ENCODE measurements at places on chromosomes 11 and 22. TPM values are rescaled to one million over a fixed set of nuclear protein-coding genes. Genes with fewer than 3 reads are reported as not detected.

HIPK3 gene
- total RNA-seq = 121 TPM

PANX2 gene
- 0.43 TPM for total RNA-seq

CDPF1 gene
- total RNA-seq = 16.8 TPM

C22orf42 gene
- not detected for total RNA-seq
